ENCODE measurements at places on chromosomes 2 and 18. TPM values are rescaled to one million over a fixed set of nuclear protein-coding genes. Genes with fewer than 3 reads are reported as not detected.
A peak's percentile ranks its signal among the peaks of the same experiment; 100 is the strongest.

GRCh38 chr2:176845718-176846117, 366.9 kb upstream of the HNRNPA3 start:
- no peak for DNase-seq

GRCh38 chr2:9665898-9666297, 35.1 kb upstream of the YWHAQ start:
- peak; percentile 76 for DNase-seq

DNA sequence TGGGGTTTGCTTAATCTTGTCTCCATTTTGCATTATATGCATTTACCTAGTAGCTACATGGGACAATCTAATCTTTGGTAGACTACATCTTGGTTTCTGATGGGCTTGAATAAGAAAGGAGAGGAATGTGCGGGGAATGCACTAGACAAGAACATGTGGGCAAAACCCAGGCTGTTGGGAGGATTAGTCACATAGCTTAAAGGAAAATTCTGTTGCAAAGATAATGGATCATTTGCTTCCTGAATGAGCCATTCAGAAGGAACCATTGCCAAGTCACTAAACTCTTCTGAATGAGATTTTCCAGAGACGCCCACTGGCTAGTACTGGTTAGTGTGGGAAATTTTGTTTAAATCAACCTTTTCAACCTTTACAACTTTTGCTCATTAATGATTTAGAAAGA, 84.8 kb downstream of the OSBPL6 start:
- peak; percentile 73 for DNase-seq

- DNase-seq: no peak
These were observed 64.9 kb downstream of the EML4 start for GRCh38 chr2:42233976-42234441.

- no peak for DNase-seq
These were observed 1853.6 kb upstream of the LRRTM1 start for GRCh38 chr2:82158150-82158549.

- DNase-seq: no peak
These were observed 84.3 kb downstream of the GBX2 start for GRCh38 chr2:236083934-236084333.

EN1 gene
- not detected for total RNA-seq

ALPG gene
- total RNA-seq: not detected

CD207 gene
- under 0.01 TPM for total RNA-seq

KHK gene
- total RNA-seq: 3.0 TPM

RAD51AP2 gene
- total RNA-seq: not detected

IL36B gene
- not detected for total RNA-seq

RAB6C gene
- not detected for total RNA-seq

All from dermis microvascular lymphatic vessel endothelial cell (primary cell).